ENCODE measurements at places on chromosomes 5 and 9.

GRCh38 chr9:85960688-85961093, 19.7 kb downstream of the NAA35 start:
- DNase-seq, result no peak

GRCh38 chr5:160033546-160034252, 24.8 kb downstream of the TTC1 start:
- no peak for DNase-seq

DNA sequence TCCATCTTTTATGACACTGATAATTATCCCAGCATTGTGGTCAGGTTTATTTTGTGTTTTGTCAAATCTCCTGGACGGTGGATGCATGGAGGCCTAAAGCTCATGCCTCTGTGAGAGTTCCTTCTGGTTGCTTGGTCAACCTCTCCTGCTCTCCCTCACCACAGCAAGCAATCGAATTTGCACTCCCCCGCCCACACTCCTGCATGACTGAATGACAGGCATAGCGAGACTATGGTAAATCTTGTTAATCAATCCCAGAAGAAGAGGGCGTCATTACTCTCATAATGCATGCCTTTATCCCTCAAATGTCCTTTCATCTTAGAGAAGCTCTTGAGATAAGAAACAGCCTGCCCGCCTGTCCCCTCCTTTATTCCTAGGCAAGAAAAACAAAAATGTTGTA, 1215.0 kb upstream of the CDH9 start:
- no peak for DNase-seq

DNA sequence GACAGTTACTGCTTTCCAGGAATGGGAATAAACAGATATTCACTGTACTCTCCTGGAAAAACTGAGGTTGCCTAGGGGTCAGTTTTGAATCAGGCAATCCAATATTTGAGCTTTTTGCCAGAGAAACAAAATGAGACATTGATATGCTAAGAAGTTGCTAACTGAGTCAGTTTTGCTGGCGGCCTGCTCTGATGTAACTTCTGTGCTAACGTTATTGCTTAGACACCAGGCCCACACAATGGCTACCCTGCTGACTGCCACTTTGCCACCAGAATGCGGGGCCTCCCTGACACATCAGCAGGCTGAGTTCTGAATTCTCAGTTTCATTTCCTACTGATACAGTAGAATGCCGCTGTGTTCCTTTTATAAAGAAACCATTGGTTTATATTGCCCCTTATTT, 18.2 kb upstream of the ZNF618 start:
- DNase-seq, result peak; percentile 24

- DNase-seq, result no peak
Measured at GRCh38 chr9:132192728-132193127, 30.9 kb downstream of the NTNG2 start.

All from CD4-positive, alpha-beta T cell treated with Interleukin-1 beta for 1 hour (primary cell).